D721Med (cell line): ENCODE measurements at places on chromosomes 11 and 22.

DNA sequence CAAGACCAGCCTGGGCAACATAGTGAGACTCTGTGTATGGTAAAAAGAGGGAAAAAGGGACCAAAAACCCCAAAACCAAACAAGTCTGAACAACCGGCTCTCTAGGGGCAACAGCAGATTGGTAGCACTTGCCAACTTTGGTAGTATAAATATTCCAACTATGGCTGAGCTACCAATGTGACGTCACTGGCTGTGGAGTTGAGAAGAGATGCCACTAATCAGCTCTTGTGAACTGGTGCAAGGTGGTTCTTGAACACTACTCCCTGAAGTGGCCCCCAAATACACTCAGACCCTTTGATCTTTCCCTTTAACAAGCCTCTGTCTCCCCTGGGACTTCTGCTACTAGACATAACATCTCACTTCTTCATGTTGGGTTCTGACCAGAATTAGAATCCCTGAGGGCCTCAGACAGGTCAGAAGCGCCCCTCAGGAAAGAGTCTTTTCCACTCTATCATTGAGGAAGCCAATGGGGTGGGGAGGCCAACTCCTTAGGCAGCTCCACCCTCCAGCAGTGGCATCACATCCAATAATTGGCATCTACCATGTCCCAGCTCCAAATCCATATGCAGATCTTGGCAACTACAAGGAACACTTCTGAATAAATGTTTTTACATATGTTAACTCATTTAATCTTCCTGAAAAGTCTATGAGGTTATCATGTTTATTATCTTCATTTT, 49.2 kb downstream of the RPL27A start:
- no peak for DNase-seq

- DNase-seq = no peak
These were observed 28.1 kb upstream of the MUC5AC start for GRCh38 chr11:1129611-1130160.

DNA sequence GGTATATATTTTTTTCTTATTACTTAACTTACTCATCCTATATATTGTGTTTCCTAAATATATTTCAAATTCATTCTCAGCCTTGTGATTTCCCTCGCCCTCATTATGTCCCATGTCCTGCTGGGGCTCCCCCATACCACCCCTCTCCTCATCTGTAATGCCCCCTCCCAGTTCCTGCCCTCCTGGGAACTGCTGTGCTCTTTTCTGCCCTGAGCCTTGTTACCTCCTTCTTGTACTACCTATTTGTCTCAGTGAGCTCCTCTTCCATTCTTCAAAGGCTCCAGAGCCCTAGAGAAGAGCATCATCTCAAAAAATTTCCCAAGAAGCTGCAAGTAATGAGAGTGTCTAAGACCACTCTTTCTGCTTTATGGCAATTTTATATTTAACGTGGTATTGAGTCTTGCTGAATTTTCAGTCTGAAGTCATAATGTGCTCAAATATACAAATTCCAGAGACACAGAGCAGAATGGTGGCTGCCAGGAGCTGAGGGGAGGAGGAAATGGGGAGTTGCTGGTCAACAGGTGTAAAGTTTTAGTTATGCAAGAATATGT, 66.5 kb upstream of the TOP3B start:
- no peak for DNase-seq

DNA sequence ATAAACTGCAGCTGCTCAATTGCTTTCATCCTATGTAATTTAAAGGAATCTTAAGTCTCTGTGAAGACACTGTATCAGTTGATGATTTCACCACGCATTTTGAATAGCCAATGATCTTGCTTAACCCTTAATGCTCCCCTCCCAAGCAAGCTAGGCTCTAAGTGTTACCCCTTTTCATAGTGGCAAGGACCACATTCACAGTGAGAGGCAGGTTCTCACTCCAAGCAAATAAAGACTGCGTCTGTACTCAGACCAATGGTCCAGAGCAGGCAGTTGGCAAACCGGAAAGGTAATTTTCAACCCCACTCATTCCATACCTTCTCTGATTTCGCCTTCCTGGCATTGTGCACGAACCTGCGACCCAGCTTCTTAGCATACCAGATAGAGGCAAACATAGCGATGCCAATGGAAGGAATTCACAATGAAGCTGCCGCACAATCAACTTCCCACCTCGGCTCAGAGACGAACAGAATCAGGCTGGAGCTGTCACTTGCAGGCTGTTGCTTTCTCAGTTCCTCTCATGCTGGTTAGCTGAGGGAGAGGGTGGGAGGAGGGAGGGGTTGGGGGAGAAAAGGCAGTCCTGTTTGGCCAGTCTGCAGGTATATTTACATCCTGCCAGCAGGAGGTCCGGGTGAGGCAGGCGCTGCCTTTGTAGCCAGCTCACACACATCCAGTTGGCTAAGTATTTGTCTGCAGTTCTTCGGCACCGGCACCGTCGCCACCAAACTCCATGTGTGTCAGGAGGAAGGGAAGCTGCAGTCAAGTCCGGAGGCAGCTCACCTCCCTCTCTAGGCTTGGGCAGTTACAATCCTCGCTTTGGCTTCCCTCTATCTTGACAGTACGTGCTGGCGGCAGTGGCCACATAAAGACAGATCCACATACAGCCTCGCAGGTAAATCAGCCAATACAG, 1151.2 kb upstream of the CCDC90B start:
- DNase-seq = no peak

- no peak for DNase-seq
These were observed at the start of gene CASP1 for GRCh38 chr11:105034813-105035620. Gene CASP1, minus strand, starts transcription at chr11:105035144. Its CDS starts 31 bp downstream, at chr11:105035113.

DNA sequence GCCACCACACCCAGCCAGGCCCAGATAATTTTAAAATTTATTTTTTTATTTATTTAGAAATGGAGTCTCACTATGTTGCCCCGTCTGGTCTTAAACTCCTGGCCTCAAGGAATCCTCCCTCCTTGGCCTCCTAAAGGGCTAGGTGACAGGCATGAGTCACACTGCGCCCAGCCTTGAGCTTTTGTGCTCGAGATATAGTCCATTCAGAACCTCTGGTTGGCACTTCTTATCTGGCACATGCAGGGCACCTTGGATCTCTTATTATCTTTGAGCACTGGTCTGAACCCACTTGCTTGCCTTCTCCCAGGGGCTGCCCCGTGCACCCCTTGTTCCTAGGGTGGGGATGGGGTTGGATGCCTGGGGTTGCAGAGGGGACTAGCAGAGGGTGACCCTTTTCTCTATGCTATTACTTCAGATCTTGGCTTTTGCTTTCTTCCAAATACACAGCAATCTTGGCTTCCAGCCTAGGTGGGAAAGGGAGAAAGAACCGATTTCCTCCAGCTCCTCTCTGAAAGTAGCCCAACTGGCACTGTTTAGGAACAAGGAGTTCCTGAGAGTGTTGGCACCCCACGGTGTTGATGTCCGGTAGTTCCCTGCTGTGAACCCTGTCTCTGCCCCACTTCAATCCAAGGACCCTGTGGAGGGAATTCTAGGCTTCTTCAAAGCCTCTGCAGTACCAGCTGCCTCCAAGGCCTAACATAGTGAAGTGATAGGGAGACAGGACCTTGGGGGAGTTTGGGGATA, 1.3 kb upstream of the SLC3A2 start:
- DNase-seq = no peak

DNA sequence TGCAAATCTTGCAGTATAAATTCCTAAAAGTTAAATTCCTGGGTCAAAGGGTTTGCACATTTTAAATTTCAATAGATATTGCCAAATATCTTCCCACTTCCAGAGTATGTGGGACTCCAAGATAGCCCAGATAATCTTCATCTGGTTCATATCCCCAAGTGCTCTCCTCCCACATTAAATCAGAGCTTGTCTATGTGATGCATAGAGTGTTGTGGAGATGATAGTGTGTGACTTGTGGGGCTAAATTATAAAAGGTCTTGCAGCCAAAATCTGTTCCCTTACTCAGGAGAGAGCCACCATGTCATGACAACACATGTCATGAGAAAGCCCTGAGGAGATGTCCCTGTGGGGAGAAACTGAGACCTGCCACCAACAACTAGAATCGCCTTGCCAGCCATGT, 39.9 kb upstream of the TEAD1 start:
- DNase-seq = no peak

DNA sequence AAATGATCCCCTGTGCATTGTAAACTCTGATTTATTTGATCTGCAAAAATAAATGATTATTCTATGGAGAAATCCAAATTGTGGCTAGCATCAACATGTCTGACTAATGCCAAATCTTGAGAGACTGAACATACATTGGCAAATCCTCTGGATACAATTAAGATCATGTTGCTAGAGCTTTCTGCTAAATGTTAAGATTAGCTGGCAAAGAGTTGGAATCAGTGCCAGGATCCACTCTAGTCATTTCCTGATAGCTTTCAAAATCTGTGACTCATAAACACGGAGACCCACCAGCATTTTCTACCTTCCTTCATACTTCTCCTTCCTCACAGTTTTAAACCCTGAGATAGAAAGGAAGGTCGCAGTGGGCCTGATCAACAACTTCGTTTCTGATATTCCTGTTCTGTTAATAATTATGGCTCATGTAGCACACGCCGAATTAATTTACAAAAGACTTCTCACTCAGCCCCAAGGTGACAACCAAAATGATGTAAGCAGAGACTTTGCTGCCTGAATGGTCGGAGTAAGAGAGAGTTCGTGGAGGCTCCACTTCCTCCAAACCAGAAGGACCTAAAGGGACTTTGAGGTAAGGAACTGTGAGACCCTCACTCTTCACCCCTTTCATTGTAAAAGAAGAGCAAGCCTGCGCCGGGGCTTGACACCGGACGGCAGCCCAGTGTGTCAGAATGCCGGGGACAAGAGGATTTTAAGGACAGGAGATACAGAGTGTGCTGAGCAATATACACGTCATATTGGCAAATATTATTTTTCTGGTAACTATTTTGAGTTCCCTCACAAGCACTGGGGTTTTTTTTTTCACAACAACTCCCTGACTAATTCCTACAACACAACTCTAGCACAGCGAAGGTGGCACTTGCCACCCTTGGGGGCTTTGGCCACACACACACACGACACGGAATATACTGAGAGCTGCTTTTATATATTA, 42.0 kb downstream of the SERPINH1 start:
- no peak for DNase-seq

GRCh38 chr11:10902301-10903063, 44.6 kb upstream of the ZBED5 start:
- no peak for DNase-seq

- no peak for DNase-seq
These were observed 116.8 kb upstream of the NNMT start for GRCh38 chr11:114179234-114179941.

GRCh38 chr22:26656891-26657851, at the start of gene MIAT:
Gene MIAT, plus strand, starts transcription at chr22:26657588.
- DNase-seq = peak; percentile 29

- no peak for DNase-seq
These were observed 537.8 kb upstream of the CCDC179 start for GRCh38 chr11:23398052-23398451.

DNA sequence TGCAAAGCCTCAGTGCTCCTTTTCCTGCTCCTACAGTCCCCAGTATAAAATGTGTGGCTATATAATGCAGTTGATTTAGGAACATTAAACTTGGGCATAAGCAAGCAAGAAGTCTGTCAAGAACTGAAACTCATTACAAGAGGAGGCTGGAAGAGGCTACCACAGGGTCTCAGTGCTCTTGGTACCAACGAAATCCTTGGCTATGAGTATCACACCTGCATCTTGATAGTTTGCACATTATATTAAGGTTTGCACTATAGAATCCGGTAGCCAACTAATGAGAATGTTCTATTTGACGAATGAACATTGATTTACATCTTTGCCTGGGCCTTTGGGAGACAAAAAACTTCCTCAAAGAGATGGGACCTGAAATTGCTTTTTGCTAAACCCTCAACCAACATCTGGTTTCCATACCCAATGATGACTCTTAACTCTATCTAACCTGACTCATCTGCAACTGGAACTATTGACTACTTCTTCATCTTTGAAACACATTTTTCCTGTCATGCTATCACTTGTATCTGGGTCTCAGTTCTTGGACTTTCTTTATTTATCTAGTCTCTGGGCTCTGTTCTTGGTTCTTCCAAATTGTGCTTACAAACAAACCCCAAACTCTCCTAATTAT, 207.2 kb upstream of the CTSC start:
- DNase-seq = no peak

GRCh38 chr11:114864896-114865295, 186.6 kb downstream of the NXPE2 start:
- DNase-seq = no peak

GRCh38 chr11:64661146-64661545, 61.9 kb downstream of the NRXN2 start:
- no peak for DNase-seq

- DNase-seq = no peak
These were observed 921 bp upstream of the BCL2L13 start for GRCh38 chr22:17637490-17638181.

DNA sequence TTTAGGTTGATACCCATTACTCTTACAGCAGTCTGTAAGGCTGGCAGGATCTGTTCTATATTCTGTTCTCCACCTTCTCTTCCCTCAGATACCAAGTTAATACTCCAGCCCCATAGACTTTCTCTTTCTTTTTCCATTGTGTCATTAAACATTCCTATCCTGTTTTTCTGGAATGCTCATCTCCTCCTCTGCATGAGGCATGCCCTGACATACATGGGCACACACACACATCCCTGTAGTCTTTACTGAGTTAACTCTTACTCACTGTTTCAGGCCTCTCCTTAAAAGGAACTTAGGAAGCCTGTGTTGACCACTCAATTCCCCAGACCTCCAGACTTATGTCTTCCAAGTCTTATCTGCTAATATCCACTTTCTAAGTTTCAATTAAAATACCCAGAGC, 476.8 kb downstream of the METTL15 start:
- DNase-seq = no peak

DNA sequence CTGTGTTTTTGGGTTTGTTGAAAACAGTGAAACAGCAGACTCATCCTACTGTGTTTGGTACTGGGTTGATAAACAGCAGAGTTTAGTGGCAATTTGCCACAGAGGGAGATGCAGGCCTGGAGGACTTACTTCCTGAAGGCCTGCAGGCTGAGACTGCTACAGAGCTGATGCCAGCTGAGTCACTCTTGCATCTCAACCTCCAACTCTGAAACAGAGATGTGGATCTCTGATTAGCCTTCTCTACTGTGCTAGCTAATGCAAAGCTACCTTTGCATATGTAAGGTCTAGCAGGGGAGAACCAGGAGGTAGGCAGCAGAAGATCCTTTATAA, 14.3 kb downstream of the ATP5MG start:
- no peak for DNase-seq
